ENCODE measurements at places on chromosomes 3 and 15.

DNA sequence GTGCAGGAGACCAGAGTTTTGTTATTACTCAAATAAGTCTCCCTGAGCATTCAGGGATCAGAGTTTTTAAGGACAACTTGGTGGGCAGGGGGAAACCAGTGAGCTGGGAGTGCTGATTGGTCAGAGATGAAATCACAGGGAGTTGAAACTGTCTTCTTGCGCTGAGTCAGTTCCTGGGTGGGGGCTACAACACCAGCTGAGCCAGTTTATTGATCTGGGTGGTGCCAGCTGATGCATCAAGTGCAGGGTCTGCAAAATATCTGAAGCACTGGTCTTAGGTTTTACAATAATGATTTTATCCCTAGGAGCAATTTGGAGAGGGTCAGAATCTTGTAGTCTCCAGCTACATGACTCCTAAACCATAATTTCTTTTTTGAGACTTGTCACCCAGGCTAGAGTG, 13.8 kb upstream of the ZNF662 start:
- no peak for DNase-seq

GRCh38 chr15:72116731-72117485, 1.0 kb downstream of the MYO9A start:
- DNase-seq, result peak; percentile 43

DNA sequence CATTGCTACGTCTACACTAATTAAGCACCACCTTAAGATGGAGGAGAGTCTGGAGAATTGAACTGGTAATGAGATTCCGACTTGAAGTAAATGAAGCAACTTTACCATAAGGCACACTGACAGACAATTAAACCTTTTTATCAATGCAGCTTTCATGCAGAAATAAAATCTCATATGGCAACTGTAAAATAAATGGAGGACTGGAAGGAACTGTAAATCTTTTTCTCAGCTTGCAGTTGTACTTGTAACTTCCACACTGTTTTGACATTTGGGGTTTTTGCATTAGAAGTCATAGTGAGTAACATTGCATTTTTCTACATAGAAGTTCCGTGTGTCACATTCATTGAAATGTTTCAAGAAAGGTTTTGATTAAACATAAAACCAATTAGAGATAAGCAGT, 705.3 kb downstream of the NLGN1 start:
- DNase-seq, result no peak

- DNase-seq, result no peak
Measured at GRCh38 chr3:138036572-138036971, 26.6 kb downstream of the CLDN18 start.

DNA sequence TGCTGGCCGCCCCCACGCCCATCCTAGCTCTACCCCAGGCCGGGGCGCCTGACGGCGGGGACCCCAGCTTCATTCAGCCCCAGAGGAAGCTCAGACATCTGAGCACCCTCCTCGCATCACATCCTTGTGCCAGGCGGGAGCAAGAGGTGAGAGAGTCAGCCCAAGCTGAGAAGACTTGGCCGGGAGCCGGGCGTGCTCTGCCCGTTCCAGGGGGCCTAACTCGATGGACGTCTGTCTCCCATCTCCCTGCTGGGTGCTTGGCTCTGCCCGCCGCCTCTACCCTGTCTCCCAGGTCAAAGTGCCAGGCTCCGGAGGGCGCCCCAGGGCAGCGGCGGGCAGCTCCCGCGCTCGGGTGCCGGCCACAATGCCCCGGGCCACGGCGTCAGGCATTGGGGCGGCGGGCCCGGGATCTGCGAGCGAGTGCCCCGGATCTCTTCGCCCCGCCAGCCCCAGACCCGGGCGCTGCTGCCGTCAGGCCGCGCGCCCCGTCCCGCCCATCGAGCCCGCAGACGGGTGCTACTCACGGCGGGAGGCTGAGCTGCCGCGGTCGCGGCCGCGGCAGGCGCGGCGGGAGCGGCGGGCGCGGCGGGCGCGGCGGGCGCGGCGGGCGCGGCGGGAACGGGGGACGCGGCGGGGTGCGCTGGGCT, 388 bp downstream of the DAPK2 start:
- no peak for DNase-seq

- no peak for DNase-seq
Measured at GRCh38 chr3:20462723-20463122, 276.7 kb upstream of the SGO1 start.

DNA sequence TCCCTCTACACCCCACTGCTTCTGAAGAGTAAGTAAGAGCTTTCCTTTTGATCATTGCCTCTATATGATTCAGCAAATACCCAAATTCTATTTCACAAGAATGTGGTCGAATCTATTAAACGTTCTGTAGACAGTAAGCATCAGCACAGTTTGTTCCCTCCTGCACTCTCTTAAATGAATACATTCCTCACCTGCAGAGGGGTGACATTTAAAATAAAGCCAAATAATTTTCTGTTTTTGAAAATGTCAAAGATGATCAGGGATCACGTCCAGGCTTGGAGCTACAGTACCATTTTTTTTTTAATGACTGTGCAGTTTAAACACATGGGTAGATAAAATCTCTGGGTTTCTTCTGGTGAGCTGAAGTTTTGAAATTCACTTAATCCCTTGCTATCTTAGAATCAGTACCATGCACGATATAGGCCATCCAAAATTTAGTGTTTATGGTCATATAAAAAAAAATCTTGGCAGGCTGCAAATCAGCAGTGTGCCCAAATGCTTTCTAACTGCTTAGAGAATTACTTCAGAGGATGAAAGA, 12.8 kb downstream of the PYDC2 start:
- DNase-seq, result no peak

- DNase-seq, result peak; percentile 36
Measured at GRCh38 chr3:45426161-45426560, 37.8 kb downstream of the LARS2 start.

DNA sequence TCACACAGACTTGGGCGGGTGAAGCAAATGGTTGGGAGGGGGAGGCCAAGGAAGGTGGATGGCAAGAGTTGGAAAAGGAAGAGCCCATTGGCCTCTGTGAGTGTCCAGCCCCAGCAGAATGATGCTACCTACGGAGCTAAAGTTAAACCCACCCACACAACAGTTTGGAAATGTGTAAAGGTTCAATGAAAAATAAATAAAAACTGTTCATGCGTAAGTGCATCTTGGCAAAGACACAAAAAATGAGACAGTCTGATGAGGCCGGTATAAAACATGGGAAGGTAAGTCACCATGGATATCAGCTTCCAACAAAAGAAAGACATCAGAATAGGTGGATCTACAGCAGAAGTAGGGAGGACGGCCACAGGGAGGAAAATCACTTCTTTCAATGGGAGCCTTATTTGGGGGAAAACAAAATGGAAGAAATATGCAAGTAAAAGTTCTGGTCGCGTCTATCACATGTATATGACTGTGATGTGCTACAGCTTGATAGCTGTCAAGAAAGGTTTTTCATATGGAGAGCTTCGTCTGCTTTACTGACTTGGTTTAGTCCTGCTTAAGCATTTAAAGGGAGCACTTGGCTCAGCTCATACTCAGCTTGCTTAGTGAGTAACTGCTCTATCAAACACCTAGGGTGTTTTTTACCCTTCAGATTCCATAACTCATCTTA, 82.8 kb downstream of the TIGIT start:
- DNase-seq, result no peak

- no peak for DNase-seq
Measured at GRCh38 chr15:52540374-52541012, 11.8 kb upstream of the MYO5A start.

- DNase-seq, result no peak
Measured at GRCh38 chr3:171068658-171069057, 42.1 kb upstream of the SLC2A2 start.

DNA sequence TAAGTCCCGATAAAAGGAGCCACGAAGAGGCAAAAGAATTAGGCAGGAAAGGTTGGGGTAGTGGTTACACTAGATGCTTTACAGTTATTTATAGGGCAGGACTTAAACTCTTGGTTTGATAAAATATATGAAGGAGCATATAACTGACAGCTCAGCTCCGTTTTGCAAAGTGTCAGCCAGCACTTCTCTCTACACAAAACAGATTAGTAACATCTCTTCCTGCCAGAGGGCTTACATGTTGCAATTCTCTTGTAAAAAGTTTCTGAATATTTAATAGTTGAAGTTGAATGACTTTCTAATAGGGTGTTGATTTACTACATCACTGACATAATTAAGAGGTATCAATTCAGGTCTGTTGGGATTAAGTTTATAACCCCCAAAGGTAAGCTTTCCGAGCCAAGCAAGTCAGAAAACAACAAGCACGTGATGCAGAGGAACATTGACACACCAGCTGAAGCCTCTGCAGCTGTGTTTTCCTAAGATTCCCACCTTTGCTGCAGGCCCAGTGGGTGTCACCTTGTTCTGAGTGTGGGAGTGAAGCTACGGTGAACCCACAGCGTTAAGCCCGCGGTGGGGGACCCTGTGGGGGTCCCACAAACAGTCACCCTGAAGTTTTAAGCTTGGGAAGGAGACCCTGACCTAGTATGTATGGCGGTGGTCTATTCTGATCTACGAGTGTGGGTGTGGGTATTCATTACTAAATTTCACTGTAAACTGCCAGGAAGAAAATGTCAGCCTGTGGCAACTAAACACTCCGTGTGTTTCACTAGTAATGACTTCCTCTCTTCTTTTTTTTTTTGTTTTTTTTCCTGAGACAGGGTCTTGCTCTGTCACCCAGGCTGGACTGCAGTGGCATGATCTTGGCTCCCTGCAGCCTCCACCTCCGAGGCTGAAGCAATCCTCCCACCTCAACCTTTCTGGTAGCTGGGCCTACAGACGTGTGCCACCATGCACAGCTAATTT, 22.0 kb upstream of the ATP13A3 start:
- DNase-seq, result peak; percentile 37

DNA sequence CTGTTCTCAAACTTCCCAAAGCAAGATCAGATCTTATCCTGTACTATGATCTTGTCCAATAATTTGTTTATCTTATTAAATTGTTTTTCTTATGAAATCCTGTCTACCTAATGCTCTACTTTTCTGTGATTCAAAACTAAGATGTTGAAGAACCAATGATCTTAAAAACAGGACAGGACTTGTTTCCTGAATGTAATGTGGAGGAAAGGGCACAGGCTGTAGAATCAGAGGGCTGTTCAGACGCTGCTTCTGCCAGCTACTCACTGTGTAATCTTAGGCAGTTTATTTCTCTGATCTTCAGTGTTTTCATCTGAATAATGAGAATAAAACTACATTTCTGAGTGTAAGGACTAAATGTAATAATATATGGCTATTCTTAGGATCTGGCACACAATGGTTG, 20.1 kb upstream of the DMXL2 start:
- no peak for DNase-seq

DNA sequence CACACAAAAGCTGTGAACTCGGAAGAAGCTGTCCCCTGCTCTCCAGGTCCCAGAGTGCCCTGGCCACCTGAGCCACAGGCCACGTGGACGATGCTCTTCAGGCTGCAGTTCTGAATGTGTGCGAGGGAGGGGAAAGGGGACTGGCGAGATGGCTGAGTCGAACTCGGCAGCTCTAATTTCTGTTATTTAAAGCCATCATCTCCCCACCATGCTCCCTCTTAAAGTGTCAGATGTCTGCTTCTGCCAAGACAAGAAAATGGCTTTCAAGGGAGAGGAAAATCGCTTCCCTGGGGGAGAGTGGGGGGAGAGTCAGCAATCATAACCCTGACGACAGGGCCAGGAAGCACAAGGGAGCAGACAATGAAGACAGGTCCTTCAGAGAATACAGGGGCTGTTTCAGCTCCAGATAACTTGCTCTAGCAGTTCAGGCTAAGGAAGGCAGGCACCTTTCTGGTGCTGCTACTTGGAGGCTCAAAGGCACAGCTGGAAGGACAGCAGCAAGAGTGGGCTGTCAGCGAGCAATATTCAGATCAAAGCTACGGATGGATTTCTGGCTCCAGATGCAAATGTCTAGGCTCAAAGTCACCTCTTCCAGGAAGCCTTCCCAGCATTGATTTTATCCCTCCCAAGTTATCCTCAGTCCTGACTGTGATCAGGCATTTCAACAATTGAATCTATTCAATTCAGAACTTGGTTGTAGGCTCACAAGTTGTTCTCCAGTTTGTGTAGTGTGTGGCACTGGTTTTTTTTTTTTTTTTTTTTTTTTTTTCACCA, 15.5 kb upstream of the CCDC33 start:
- peak; percentile 62 for DNase-seq

GRCh38 chr3:112092496-112093179, 6.4 kb downstream of the C3orf52 start:
- DNase-seq, result peak; percentile 42

Measured in kidney (tissue), 22 donors.